ENCODE measurements at places on chromosomes 2 and 18. TPM values are rescaled to one million over a fixed set of nuclear protein-coding genes. Genes with fewer than 3 reads are reported as not detected.

Gene TUBA4B
- not detected for total RNA-seq

Gene SLC4A3
- total RNA-seq, result 6.6 TPM

Gene TRAK2
- 43.9 TPM for total RNA-seq

Gene GREB1
- 0.83 TPM for total RNA-seq

Gene MAP2
- total RNA-seq, result 0.59 TPM

Gene GCA
- total RNA-seq, result 11.5 TPM

Gene EN1
- total RNA-seq, result 0.30 TPM

Gene MEP1B
- not detected for total RNA-seq

Gene KLF11
- total RNA-seq, result 5.2 TPM

Gene PPP1CB
- total RNA-seq, result 152 TPM
